ENCODE measurements at places on chromosomes 2 and 18.

DNA sequence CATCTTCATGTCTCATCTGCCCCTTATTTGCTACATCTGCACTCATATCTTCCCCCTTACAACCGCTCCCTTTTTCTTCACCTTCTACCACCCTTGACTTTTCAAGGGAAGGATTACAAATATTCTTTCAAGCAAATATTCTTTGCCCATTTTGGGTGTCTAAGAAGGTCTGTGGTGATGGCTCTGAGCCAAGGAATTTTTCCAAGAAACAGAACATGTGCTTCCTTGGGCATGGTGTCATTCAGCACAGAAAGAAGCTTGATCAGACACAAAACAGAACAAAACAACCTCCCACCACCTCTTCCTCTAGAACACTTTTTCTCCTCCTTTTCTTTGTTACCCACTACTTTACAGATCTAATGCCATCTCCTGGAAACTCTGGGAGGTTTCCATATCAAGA is 313.7 kb downstream of the SATB2 start:
- no peak for DNase-seq

- no peak for DNase-seq
Observed at GRCh38 chr2:191650896-191651773, 26.8 kb upstream of the NABP1 start.

- DNase-seq = no peak
Observed at GRCh38 chr2:212897296-212897695, 254.1 kb downstream of the IKZF2 start.

GRCh38 chr18:59729781-59730180 is 32.6 kb upstream of the CCBE1 start:
- DNase-seq = no peak

- no peak for DNase-seq
Observed at GRCh38 chr2:234488913-234489451, 7.9 kb downstream of the ARL4C start.

- no peak for DNase-seq
Observed at GRCh38 chr2:182622231-182622630, 93.8 kb upstream of the DNAJC10 start.

DNA sequence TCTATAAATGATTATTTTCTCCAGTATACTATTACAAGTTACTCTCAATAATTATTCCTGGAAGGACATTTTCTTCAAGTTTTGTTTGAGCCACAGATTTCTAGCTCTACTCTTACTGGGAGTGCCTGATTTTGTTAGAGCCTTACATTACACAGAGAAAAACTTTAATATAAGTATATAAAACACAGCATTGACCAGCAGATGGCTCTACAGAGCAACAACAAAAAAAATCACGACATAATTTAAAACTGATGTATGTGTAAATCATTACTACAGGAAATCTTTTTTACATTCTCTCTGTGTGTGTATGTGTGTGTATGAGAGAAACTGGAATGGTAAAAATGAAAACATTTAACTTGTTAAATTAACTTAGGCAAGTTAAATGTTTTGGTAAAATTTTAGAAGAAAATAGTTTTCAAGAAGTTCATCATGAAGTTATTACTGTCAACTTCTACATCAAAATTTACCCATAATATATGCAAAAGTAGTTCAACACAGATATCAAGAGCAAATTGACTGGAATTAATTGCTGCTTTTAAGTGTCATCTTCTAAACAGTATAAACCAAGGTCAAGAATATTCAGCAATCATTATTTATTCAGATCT is 103.3 kb downstream of the MDH1 start:
- DNase-seq = peak; percentile 20

GRCh38 chr18:63311118-63312018 is 8.2 kb downstream of the BCL2 start:
- DNase-seq = no peak

GRCh38 chr2:45119038-45119437 is 109.8 kb upstream of the SIX2 start:
- DNase-seq = peak; percentile 85

GRCh38 chr2:218732761-218733158 is 22.1 kb downstream of the TTLL4 start:
- DNase-seq = no peak

- DNase-seq = no peak
Observed at GRCh38 chr2:37469126-37469525, 124.7 kb downstream of the QPCT start.

DNA sequence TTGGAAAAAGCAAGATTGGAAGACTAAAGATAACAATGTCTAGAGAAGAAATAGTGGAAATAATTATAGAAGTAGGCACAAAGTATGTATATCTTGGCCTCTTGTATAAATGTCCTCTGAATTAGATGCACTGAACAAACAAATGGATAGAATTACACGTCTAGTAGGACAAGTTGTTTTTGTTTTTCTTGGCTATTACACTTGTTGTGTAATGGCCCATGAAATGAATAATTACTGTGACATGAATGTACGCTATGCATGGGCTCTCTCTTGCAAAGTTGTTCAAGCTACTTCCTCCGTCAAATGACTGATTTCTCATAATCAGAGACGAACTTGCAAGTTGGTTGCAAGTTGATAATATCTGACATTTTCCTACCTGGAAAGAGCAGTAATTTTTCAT is 126.2 kb downstream of the PDE1A start:
- no peak for DNase-seq

DNA sequence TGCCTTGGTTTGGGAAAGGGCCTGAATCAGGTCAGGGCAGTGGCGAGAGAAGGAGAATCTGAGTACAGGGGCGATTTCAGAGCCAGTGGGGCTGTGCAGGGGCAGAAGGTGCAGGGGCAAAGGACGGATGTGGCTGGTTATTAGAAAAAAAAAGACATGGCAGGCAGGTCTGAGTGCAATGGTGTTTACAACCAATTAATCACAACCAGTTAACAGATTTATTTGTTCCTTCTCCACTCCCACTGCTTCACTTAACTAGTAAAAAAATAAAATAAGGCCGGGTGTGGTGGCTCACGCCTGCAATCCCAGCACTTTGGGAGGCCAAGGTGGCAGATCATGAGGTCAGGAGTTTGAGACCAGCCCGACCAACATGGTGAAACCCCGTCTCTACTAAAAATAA is 5.5 kb downstream of the TNFRSF11A start:
- DNase-seq = no peak

GRCh38 chr2:110891626-110892025 is 159.3 kb downstream of the ACOXL start:
- DNase-seq = no peak

- no peak for DNase-seq
Observed at GRCh38 chr2:118852605-118853128, 5.2 kb upstream of the EN1 start.

GRCh38 chr2:121284463-121285449 is at the start of gene TFCP2L1:
TFCP2L1 (minus strand) TSS chr2:121285202; CDS start chr2:121285109, 93 bp downstream.
- no peak for DNase-seq

DNA sequence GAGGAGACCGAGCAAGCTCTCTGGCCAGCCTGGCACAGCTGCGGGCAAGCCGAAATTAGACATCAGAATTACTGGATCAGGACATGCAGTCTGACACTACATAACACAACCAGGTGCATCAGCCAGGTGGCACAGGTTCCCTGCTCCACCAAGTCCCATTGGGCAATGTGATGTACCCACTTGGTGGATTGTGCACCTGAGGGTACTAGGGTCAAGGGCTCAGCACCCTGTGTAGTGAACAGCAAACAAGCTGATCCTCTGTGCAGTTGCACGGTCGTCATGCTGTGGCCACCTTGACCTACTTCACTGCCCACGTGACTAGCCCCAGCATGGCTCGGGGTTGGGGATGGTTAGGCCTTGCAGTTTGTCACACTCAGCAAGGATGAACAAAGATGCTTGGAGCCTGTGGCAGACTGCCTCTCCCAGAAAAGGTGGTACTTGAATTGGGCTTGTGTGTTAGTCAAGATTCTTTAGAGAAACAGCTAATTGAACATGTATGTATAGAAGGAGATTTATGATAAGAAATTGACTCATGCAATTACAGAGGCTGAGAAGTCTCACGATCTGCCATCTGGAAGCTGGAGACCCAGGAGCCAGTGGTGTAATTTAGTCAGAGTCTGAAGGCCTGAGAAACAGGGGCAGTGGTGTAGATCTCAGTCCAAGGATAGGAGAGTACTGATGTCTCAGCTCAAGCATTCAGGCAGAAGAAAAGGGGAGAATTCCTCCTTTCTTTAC is 71.4 kb upstream of the TMEM87B start:
- DNase-seq = no peak

GRCh38 chr2:206556357-206556949 is 85.8 kb upstream of the FAM237A start:
- DNase-seq = peak; percentile 42

DNA sequence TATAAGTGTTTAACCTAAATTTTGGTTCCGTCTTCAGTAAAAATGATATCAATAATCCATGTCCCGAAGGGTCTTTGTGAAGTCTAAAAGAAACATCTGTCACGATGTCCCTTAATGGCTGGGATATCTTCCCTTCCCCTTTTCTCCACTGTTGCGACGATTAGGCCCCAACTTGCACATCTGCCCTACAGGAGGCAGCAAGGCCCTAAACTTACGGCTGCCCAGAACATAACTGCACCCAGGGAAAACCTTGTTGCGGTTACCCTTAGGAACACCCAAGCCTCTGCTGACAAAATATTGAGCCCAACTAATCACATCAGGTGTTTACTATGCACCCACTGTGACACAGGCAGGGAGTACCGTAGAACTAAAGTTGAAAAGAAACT is 1.3 kb upstream of the SMAD2 start:
- DNase-seq = peak; percentile 18

DNA sequence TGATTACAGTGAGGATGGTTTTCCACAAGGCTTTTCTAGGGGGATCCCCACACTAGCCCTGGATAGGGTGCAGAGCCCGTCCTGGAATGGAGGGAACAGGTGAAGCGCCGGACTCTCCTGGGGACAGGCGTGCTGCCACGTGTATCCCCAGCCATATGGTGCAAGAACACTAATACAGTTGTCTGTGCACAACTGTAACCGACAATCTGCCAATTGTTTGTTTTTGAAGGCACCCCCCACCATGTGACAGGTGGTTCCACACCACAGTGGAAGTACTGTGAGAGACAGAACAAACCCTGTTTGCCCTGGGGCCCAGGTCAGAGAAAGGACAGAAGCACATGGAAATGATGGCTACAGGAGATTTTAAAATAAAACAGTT is 52.9 kb downstream of the MYCN start:
- no peak for DNase-seq

DNA sequence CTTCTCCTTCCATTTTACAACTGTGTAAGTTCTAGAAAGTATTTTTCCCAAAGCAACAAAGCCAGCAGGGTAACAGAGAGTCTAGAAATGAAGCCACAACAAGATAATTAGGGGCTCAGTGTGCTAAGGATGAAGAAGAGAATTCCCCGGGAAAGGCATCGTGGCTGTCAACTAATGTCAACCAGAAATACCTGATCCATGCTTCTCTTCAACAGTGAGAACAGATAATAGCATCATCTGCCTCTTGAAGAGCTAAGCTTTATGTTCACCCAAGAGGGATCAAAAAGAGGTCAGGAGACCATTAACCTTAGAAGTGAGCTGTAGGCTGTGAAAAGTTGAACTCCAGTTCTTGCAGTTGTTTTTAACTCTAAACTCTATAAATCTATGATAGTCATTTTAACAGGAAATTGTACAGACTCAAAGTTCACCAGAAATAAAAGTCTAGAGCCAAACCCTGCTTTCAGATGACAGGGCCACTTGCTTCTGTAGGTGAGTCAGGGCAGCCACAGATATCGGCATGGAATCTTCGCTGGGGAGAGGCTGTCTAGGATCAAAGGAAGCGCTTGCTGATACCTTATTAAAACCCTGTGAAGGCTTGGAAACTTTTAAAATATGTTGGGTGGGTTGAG is 540.7 kb upstream of the ID2 start:
- DNase-seq = no peak

GRCh38 chr2:25119263-25119662 is 49.1 kb downstream of the POMC start:
- DNase-seq = no peak

DNA sequence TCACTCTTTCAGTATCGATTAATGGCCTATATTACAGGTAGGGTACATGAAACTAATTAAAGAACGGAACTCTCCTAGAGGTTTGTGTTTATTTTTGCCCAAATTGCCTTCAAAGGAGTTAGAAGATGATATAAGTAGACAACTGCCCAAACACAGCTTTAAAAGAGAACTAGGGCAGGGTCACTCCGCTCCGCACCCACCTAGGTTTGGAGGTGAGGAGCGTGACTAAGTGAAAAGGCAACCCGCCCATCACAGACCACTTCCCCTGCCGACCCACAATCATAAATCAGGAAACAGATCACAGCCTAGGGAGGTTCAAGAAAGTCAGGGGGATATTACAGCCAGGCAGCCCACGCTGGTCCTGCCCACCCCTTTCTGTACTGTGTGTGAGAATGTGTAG is 166.7 kb downstream of the C1D start:
- DNase-seq = no peak

DNA sequence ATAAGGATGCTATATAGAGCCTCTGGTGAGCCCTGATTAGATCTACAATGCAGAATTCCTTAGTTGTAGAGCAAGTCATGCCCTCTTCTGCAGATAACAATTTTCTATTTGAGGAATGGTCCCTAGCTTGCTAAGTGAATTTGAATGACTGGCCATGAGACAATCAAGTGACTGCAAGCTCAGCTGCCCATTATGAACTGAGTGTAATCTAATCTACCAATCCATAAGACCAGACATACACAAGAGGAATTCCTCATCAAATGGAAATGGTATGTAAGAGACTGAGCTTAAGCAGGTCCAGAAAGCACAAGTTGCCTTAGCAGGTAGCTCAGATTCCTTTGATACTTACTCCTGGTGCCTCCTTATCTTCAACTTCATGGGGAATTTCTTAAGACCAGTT is 4.8 kb upstream of the ANKRD44 start:
- DNase-seq = no peak

DNA sequence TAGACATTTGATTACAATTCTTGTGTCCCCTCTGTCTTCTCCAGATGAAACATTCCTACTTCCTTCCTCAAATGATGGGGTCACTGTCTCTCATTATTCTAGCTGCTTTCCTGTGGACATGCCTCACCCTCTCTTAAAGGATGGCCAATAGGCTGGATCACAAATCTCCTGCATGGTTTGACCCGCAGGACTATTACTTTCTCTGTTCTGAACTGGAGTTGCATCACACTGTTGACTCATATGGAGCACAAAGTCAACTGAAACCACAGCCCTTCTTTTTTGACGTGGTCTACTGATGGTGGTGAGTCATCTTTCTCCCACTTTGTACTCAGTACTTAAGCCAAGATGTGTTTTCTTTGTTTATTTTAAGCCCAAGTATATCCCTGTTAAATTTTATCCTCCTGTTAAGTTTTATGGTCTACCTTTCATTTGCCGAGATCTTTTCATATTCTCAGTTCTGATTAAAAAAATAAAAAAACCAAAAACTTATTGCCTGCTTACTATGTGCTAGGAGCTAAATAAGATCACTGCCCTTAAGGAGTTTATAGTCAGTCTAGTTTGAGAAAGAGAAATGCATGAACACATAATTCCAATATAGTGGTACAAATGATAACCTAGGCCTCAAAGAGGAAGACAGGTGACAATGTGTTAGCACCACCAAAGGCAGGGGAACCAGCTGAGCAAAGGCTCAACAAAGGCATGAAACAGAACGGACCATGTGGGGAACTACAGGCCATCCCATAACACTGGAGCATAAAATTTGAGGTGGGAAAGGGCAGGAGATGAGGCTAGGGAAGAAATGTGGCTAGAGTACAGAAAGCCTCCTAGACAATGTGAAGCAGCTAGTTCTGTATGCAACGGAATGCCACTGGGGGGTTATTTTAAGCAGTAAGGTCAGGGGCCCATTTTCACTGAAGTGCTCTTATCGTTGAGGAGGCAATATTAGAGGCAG is 67.6 kb upstream of the ZFP36L2 start:
- peak; percentile 69 for DNase-seq

- no peak for DNase-seq
Observed at GRCh38 chr2:69188182-69188900, 175.4 kb downstream of the ANTXR1 start.

- DNase-seq = no peak
Observed at GRCh38 chr2:21165350-21165749, 41.6 kb downstream of the TDRD15 start.

All from Panc1 (cell line).